ENCODE measurements at places on chromosomes 7 and 10.

DNA sequence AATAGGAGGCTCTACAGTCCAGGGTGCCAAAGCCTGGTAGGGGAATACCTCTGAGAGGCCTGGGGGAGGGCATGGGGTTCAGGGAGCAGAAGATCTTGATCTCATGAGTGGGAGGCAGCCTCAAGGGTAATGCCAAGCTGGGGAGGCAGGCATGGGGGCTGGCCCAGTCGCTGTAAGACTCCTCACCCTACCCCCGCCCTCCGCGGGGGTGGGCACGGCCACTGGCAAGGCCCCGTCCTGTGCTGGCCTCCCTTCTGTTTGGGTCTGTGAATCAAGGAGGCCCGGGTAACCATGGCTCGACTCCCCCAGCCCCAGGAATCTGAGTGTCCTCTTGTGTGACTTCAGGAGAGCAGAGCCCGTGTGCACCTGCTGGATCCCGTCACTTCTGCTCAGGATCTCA lies 473.9 kb downstream of the PLXNA4 start:
- no peaks in the 10 kb centered on the region for H3K27me3 ChIP-seq
- H3K4me1 ChIP-seq = no peaks in the 10 kb centered on the region
- no peak for DNase-seq

- no peak overlapping the region for H3K4me3 ChIP-seq
- no peaks in the 10 kb centered on the region for H3K4me1 ChIP-seq
- no peak overlapping the region for H3K27ac ChIP-seq
These were observed 218.3 kb downstream of the CRPPA start for GRCh38 chr7:16203065-16203464.

GRCh38 chr10:129755158-129755591 lies 208.9 kb downstream of the EBF3 start:
- H3K36me3 ChIP-seq = no peaks in the 10 kb centered on the region
- no peaks in the 10 kb centered on the region for H3K27me3 ChIP-seq
- no peak for DNase-seq
- no peak overlapping the region for H3K27ac ChIP-seq
- H3K4me3 ChIP-seq = no peak overlapping the region
- H3K4me1 ChIP-seq = peaks cover 5% of the 10 kb centered on the region

DNA sequence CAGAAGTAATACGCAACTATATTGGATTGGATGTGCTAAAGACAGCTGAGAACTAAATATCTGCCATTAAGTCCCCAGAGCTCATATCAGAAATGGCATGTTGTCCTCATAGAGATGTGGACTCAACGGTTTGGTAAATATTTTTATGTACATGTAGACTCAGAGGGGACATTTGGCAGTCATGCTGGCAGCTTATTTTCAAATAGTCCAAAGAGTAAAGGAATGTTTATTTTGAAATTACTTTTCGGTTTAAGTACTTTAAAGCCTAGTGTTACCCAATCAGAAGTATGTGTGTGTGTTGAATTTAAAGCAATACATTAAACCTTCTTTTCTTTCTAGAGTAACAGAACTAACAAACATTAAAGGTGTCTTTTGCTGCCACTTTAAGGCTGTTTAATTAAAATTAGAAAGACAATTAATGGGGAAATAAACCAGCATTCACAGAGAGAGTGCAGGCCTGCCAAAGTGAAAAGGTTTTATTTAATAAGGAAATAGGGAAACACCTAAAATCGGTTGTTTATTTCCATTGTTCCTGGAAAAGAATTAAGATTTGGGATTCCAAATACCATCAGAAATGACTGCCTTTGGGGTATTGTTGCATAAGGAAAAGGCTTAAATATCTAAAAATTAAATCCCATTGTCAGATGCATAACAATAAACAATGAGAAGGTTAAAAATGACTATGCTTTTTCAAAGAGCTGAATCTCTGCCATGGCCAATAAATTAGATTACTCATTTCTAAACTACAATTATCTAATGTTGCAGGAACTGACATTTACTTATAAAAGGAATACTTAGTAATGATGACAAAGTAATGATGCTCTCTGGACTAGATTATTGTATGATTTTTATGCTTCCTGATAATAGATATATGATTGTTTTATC lies 113.4 kb upstream of the AHR start:
- no peak overlapping the region for H3K4me3 ChIP-seq
- H3K27ac ChIP-seq = no peak overlapping the region
- no peaks in the 10 kb centered on the region for H3K4me1 ChIP-seq
- H3K27me3 ChIP-seq = no peaks in the 10 kb centered on the region
- no peak for DNase-seq

DNA sequence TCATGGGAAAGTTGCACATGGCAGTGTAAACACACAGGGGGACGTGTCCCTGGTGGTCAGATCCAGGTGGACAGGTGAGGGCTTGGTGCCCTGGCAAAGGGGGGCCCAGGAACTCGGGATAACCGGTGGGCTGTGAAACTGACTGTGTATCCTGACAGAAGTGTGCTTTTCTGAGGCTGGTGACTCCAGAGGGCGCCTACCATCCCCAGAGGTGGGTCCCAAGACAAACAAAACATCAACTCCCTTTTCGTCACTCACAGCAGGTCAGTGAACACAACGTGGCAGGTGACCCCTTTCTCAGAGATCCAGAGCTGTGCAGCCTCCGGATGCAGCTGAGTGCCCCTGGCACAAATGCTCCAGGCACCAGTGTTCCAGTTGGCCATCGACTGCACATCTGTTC lies 56.0 kb upstream of the DDC start:
- no peaks in the 10 kb centered on the region for H3K4me1 ChIP-seq
- H3K4me3 ChIP-seq = no peak overlapping the region
- H3K27me3 ChIP-seq = no peaks in the 10 kb centered on the region
- H3K27ac ChIP-seq = no peak overlapping the region
- no peaks in the 10 kb centered on the region for H3K36me3 ChIP-seq

- H3K4me3 ChIP-seq = no peak overlapping the region
- peaks cover 67% of the 10 kb centered on the region for H3K4me1 ChIP-seq
- H3K27ac ChIP-seq = no peak overlapping the region
- DNase-seq = no peak
- no peaks in the 10 kb centered on the region for H3K27me3 ChIP-seq
These were observed 250.7 kb downstream of the TNS3 start for GRCh38 chr7:47331179-47331565.

GRCh38 chr7:925601-926000 lies 28.9 kb downstream of the ADAP1 start:
- no peaks in the 10 kb centered on the region for H3K27me3 ChIP-seq
- no peaks in the 10 kb centered on the region for H3K36me3 ChIP-seq
- no peak overlapping the region for H3K27ac ChIP-seq
- H3K4me3 ChIP-seq = no peak overlapping the region
- peaks cover 57% of the 10 kb centered on the region for H3K4me1 ChIP-seq

DNA sequence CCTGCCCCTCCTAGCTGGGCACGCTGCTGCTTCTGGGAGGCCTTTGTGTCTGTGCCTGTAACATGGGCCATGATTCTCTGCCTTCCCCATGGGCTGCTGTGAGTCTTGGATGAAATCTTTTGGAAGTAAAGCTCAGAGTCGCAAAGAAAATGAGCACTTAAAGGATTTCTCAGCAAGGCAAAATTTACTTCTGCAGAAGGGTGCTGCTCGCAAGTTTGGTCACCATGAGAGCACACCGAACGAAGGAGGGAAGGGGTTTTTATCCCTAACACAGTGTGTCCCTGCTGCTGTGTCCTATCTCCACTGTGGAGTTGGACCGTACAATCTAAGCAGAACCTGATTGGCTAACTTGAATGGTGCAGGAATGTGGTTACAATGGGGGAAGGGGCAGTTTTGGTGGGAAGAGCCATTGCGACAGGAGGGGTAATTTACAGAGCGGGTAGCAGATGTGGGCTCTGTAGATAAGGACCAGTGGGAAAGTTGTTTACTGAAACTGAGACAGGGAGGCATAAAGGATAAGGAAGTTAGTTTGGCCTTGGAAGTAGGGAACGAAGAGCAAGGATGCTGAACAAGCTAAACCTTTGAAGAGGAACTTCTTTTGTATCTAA lies 57.5 kb downstream of the FANK1 start:
- H3K4me3 ChIP-seq = no peak overlapping the region
- H3K4me1 ChIP-seq = no peaks in the 10 kb centered on the region
- H3K27ac ChIP-seq = no peak overlapping the region
- no peaks in the 10 kb centered on the region for H3K27me3 ChIP-seq
- H3K36me3 ChIP-seq = no peaks in the 10 kb centered on the region

DNA sequence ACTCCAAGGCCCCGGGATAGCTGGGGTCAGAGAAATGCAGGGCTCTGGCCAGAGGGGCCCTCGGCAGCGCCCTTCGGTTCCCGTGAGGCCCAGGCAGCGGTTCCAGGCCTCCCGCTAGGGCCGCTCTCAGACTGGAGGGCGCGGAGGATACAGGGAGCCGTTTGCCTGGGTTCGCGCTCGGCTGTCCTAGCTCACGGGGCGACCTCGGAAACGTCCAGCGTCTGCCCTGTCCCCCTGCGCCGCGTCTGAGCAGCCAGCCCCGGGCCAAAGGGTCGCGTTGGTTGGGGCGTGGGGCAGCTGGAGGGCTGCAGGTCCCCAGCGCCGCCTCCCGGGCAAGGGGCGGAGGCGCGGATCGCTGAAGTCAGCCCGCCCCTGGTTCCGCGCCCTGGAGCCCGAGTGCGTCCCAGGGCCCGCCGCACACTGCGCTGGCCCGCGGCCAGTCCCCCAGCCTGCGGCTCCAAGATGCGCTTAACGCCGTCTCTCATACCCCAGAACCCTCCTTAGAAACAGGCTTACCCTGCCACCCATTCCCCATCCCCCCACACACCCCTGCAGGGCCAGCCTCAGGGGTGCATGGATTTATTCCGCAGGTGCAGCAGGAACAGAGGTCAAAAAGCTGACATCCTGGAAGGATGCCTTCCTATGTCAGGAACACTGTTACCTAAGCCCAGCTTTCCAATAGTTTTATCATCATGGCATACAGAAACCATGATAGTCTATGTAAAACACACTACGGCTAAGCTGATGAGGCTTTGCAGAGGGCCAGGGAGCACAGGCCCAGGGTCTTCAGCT lies 22.1 kb upstream of the OPN4 start:
- DNase-seq = no peak
- no peaks in the 10 kb centered on the region for H3K27me3 ChIP-seq
- H3K27ac ChIP-seq = no peak overlapping the region
- H3K36me3 ChIP-seq = no peaks in the 10 kb centered on the region
- peaks cover 7% of the 10 kb centered on the region for H3K4me1 ChIP-seq

DNA sequence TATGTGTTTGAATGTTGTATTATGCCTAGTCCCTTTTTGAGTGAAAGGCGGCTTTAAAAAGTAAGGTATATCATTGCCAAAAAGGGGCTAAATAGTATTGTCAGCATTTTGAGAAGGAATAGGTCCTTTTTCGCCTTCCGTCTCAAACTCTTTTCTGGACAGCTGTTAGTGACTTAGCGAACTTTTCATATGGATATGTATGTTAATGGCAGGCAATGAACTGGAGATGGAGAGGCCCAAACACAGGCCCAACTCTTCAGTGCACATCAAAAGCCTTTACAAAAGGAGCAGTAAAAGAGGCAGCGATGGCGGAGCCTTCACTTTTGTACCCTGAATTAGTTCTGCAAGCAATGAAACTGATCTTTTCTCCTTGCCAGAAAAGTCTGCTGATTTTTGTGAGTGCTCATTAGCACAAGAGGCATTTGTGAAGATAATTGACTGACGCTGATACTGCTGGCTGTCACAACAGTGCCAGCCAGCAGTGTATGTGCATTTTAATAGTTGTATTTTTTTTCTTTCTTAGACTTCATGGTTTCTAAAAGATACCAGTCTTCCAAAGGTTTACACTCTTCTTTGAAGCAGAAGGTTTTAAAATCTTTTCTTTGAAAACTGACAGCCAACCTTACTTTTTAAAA lies 243.7 kb upstream of the SP8 start:
- H3K4me1 ChIP-seq = no peaks in the 10 kb centered on the region
- no peak overlapping the region for H3K27ac ChIP-seq
- H3K4me3 ChIP-seq = no peak overlapping the region
- no peaks in the 10 kb centered on the region for H3K36me3 ChIP-seq

DNA sequence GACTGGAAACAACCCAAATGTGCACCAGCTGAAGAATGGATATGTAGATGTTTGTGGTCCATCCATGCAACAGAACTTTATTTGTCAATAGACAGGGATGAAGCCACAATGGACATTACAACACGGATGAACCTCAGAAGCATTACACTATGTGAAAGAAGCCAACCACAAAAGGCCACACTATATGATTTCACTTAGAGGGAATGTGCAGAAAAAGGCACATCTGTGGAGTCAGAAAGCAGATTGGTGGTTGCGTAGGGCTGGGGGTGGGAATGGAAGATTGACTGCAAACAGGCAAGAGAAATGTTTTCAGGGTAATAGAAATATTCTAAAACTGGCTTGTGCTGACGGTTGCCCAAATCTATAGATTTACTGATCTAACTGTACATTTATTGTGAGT lies 34.3 kb upstream of the WASHC2A start:
- H3K36me3 ChIP-seq = no peaks in the 10 kb centered on the region
- H3K27me3 ChIP-seq = no peaks in the 10 kb centered on the region
- H3K4me3 ChIP-seq = no peak overlapping the region
- no peaks in the 10 kb centered on the region for H3K4me1 ChIP-seq
- no peak for DNase-seq
- H3K27ac ChIP-seq = no peak overlapping the region

- H3K36me3 ChIP-seq = no peaks in the 10 kb centered on the region
- no peaks in the 10 kb centered on the region for H3K4me1 ChIP-seq
- no peak overlapping the region for H3K4me3 ChIP-seq
- no peaks in the 10 kb centered on the region for H3K27me3 ChIP-seq
- no peak for DNase-seq
These were observed 318.5 kb upstream of the SEMA3A start for GRCh38 chr7:84513061-84513460.

DNA sequence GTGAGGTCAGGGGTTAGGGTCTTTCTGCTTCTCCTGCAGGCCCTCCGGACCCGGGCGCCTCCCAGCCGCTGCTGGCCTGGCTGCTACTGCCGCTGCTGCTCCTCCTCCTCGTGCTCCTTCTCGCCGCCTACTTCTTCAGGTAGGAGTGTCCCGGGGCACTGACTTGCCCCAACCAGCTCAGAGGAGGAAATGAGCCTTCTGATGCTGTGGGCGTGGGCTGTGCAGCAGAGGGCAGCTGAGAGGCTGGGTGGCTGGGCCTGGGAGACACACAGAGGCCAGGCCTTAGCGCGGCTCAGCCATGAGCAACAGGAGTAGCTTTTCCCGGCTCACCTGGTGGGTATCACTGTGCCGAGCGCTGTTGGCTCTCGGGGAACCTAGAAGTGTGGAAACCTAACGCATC lies 78.9 kb downstream of the MKI67 start:
- no peaks in the 10 kb centered on the region for H3K27me3 ChIP-seq
- peak overlapping the region; percentile 92 for H3K27ac ChIP-seq
- DNase-seq = peak; percentile 61
- no peaks in the 10 kb centered on the region for H3K36me3 ChIP-seq

GRCh38 chr7:116933465-116933864 lies 19.8 kb upstream of the ST7 start:
- no peaks in the 10 kb centered on the region for H3K36me3 ChIP-seq
- H3K4me3 ChIP-seq = no peak overlapping the region
- peaks cover 2% of the 10 kb centered on the region for H3K4me1 ChIP-seq
- H3K27me3 ChIP-seq = no peaks in the 10 kb centered on the region

- no peak overlapping the region for H3K4me3 ChIP-seq
These were observed 703.7 kb upstream of the FZD8 start for GRCh38 chr10:36345807-36346206.

All from esophagus squamous epithelium (tissue), 5 donors.